Fibroblast of the aortic adventitia (primary cell): ENCODE measurements at places on chromosomes 13 and 19. TPM values are rescaled to one million over a fixed set of nuclear protein-coding genes. Genes with fewer than 3 reads are reported as not detected.
A peak's percentile ranks its signal among the peaks of the same experiment; 100 is the strongest.

DNA sequence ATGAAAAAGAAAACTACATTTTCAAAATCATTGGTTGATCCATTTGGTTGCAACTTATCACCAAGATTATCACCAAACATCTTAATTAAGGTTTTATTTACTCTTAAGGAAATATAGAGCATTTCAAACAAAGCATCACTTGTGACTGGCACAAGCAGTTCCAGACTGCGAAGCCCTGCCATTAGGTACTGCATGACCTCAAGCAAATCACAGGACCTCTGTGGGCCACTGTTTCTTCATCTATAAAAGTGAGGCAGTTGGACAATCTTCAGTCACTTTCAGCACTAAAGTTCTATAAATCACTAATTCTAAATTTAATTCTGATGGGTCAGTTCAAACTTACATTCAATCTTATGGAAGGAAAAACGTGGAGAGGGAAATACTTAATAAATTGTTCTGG is 2.0 kb downstream of the ELF1 start:
- no peak for DNase-seq

DNA sequence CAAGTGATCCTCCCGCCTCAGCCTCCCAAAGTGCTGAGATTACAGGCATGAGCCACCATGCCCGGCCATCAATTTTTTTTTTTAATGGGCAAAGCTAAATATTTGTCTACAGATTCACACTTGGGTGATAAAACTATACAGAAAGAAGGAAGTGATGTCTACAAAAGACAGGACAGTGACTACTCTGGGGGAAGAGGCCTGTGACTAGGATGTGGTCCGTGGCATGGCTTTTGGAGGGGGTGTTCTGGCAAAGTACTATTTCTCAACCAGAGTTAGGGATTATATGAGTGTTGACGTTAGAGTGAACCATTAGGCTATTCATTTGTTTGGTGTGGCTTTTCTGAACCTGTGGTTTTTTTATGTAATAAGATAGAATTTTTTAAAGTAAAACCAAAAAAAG is 42.7 kb downstream of the INSR start:
- DNase-seq = no peak

- peak; percentile 89 for DNase-seq
Observed at GRCh38 chr19:10478903-10479384, 24.2 kb downstream of the KEAP1 start.

DNA sequence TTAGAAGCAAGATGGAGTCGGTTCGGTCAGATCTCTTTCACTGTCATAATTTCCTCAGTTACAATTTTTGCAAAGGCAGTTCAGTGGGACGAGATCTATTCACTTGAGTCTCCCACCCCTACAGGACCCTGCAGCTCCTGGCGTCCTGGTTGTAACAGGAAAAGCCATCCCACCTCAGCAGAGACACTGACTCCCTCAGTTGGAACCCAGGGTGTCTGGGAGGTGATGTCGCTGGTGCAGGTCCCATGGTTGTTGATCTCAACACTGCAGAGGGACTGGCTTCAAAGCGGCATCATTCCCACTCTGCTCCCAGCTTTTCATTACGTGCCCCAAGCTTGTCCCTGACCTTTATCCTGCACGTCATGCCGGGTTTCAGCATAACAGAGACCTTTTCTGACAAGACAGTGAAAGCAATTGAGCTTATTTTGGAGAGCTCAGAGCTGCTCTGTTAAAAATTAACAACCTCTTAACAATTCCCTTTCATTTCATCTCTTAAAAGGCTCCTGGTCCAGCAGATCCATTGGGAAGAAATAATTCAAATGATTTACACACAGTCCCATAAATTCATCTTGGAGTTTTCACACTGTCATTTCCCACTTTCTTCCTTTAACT is 17.6 kb upstream of the COG3 start:
- DNase-seq = no peak

ONECUT3 gene
- not detected in 2 replicates for total RNA-seq

DNA sequence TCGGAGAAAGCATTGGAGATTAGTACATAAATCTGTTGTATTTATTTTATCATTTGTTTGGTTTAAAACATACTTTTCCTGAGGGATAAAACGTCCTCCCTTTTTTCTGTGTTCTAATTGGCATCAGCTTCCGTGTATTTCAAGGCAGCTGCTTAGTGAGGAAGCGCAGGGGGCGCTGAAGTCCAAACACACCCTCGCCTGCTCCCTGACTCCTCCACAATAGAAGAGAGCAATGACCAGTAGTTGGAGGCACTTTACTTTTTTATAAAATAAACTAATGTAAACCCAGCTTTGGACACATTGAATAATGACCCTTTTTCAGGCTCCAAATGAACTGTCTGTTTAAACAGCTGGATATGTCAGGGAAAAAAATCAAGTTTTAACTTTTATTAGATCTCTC is 79.9 kb downstream of the RNASEH2B start:
- DNase-seq = no peak

- no peak for DNase-seq
Observed at GRCh38 chr13:73579574-73580274, 520.9 kb downstream of the KLF5 start.

- peak; percentile 70 for DNase-seq
Observed at GRCh38 chr13:30572859-30573275, 44.9 kb upstream of the USPL1 start.

RGCC gene
- 1.1 and 1.6 TPM in 2 replicates for total RNA-seq

GRCh38 chr13:19178901-19179593 is 2.6 kb downstream of the TUBA3C start:
- no peak for DNase-seq

CGB8 gene
- total RNA-seq = not detected in 2 replicates

OR7D2 gene
- total RNA-seq = not detected in 2 replicates

IGFL3 gene
- total RNA-seq = not detected in 2 replicates

DNA sequence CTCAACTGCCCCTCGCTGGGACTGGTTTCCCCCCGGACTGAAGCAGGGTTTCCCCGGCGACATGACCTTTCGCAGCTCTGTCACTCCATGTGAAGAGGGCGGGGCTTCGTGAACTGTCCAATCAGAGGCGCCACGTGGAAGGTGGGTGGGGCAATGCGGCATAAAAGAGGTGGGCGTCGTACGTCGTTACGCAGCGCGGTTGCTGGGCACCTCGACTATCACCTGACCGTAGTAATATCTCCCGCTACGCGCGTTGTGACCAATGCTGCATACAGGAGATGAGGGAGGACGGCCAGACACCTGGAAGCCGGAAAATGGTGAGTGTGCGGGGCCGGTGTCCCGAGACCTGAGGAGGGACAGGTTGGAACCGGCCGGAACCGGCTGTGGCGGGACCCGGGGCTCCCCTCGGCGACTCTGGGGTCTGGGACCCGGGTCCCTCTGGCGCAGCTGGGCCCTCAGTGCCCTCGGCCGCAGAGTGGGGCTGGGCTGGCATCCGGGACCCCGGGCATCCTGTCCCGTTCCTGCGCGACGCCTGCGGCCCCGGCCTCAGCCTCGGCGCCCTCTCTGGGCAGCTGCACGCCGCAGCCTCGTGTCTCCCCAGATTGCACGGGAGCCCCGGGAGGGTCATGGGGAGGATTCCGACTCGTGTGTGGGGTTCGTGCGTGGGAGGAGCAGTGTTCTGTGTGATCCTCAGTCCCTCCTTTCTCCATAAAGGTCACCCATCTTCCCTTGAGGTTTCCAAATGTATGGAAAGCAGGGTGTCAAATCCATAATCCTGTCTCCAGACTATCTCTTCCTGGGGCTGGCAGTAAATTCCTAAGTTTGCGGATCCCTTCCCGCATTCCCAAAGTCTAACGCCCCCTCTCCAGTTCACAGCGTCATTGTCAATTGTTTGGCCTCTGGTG is 32.2 kb downstream of the ZNF136 start:
- DNase-seq = peak; percentile 55

DNA sequence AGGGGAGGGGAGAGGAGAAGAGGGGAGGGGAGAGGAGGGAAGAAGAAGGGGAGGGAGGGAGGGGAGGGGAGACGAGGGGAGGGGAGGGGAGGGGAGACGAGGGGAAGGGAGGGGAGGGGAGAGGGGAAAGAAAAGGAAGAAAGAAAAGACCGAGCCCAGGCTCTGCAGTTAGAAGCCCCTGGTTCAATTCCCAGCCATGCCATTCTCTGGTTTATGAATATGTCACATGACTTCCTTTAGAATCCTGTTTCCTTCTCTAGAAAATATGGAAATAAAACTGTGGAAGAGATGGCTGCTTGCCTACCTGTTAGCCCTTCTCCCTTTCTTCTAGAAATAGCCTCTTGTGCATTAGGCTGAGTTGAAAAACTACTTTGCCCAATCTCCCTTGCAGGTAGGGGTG is 14.3 kb downstream of the TNNT1 start:
- no peak for DNase-seq

GRCh38 chr13:50123862-50124535 is 108.8 kb downstream of the KCNRG start:
- peak; percentile 95 for DNase-seq

HDGFL2 gene
- 41.0 and 69.4 TPM in 2 replicates for total RNA-seq

DNA sequence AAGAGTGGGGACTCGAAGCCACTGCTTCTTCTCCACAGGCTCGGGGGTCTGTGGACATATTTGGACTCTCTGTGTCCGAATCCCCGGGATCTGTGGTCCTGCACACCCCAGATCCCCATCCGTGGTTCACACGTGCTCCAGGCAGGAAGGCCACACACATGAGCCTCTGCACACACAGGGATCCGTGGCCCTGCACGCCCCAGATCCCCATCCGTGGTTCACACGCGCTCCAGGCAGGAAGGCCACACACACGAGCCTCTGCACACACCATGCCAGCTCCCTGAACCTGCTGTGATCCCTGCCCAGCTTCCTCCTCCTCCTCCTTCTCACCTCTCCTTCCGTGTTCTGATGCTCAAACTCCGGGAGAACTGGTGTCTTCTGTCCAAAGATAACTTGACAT is 3.1 kb downstream of the TEX29 start:
- DNase-seq = no peak

PTPRH gene
- 6.5 and 7.8 TPM in 2 replicates for total RNA-seq

GRCh38 chr19:4745986-4746385 is 22.3 kb upstream of the DPP9 start:
- no peak for DNase-seq

GRCh38 chr13:60329221-60329923 is 67.6 kb upstream of the TDRD3 start:
- DNase-seq = peak; percentile 48

GRCh38 chr13:97353927-97354675 is 79.9 kb upstream of the RAP2A start:
- peak; percentile 30 for DNase-seq

ZNF324 gene
- 9.2 and 18.4 TPM in 2 replicates for total RNA-seq
